Lower leg skin (tissue), 4 donors: ENCODE measurements at places on chromosomes 5 and 9. TPM values are rescaled to one million over a fixed set of nuclear protein-coding genes. Genes with fewer than 3 reads are reported as not detected.

GRCh38 chr5:82564963-82565362 is 286.8 kb upstream of the RPS23 start:
- no peak for DNase-seq

- peak; percentile 55 for DNase-seq
These were observed 10.6 kb downstream of the MTAP start for GRCh38 chr9:21812946-21813568.

- no peak for DNase-seq
These were observed 9.3 kb upstream of the KIF4B start for GRCh38 chr5:155004138-155004744.

DNA sequence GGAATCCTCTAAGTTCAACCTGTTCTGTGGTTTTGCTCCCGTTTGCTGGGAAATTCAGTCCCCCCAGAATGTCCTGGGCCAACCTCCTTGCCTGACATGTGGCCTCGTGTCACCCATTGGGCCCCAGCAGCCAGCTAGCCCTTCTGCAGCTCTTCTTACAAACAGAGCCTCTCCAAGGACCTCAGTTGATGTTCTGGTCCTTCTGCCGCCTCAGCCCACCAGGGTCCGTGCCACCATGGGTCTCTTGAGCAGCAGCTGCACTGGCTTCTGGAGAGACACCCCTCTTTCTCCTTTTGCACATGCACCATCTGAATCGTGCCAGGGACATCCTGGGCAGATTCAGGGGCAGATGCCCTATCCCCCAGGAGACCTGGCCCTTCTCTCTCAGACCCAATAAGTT is 85.0 kb downstream of the LMX1B start:
- no peak for DNase-seq

GRCh38 chr9:32533336-32533735 is 7.3 kb upstream of the RIGI start:
- DNase-seq: no peak

GRCh38 chr5:38379350-38379937 is 121.1 kb downstream of the EGFLAM start:
- no peak for DNase-seq

DNA sequence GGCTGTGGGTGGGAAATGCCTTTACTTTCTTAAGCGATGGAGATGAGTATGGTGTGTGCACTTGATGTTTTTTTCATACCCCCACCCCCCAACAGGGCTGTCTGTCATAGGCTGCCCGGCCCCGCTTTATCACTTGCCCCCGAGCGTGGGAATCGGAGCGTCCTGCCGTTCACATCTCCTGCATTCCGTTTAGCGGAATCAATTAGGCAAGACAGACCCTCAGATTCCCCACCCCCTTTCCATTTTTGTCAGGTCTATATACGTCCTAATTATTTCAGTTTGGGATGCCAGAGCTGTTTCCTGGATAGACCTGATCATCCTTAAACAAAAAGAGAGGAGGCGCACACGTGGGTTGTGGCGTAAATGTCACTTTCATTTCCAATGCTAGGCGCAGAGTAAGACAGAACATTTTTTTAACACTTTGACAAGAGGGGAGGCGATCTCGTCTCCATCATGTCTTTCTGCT is 217.2 kb downstream of the MEF2C start:
- DNase-seq: no peak

DNA sequence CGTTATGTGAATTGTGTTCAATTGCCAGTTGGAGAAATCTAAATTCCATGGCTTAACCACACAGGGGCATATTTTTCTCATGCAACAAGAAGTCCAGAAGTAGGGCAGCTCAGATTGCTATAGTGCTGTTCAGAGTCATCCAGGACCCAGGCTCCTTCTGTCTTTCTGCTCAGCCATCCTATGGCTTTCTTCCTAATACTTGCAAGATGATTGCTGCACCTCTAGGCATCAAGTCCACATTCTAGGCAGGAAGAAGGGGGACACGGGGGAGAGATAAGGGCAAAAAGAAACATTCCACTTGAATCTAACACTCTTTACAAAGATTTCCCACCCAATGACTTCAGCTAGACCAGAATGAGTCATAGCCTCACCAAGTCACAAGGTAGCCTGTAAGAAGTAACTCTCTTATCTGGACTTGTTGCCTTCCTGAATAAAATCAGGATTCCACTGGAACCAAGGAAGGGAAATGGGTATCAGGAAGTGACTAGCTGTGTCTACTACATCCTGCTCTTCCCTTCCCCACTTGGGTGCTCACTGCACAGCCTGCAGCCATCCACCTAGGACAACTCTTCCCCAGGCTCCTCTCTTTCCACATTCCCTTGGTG is 5.3 kb downstream of the ERAP2 start:
- DNase-seq: no peak

GRCh38 chr5:6602441-6602840 is 30.4 kb downstream of the NSUN2 start:
- DNase-seq: no peak

GRCh38 chr5:11062397-11062796 is 301.4 kb upstream of the DAP start:
- no peak for DNase-seq

DNA sequence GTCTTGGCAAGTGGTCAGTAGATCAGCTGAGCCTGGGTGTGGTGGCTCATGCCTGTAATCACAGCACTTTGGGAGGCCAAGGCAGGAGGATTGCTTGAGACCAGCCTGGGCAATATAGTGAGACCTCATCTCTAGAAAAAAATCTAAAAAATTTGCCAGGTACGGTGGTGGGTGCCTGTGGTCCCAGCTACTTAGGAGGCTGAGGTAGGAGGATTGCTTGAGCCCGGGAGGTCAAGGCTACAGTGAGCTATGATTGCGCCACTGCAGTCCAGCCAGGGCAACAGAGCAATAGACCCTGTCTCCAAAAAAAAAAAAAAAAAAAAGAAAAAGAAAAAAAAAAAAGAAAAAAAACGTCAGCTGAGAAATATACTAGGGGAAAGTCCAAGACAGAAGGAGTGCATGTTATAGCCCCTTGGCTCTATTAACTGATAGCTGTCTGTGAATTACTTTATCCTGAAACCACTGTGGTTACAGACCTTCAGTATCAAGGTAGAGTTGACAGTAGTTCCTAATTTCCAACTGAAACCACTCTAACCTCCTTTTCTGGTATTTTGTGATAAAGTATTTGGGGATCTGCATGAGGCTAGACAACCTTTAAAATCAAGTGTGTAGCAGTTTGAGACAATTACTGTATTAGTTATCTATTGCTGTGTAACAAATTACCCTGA is 2.3 kb upstream of the INIP start:
- no peak for DNase-seq

DNA sequence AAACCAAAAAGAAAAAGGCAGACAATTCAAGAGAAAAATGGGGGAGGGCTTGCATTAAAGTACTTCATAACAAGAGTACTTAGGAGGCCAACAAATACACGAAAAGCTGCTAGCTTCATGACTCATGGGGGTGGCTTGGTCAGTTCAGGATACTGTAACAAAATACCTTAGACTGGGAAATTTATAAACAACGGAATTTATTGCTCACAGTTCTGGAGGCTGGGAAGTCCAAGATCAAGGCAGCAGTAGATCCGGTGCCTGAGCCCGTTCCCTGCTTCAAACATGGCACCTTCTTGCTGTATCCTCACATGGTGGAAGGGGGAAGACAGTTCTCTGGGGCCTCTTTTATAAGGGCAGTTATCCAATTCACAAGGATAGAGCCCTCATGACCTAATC is 111.4 kb downstream of the C9orf50 start:
- DNase-seq: no peak

DNA sequence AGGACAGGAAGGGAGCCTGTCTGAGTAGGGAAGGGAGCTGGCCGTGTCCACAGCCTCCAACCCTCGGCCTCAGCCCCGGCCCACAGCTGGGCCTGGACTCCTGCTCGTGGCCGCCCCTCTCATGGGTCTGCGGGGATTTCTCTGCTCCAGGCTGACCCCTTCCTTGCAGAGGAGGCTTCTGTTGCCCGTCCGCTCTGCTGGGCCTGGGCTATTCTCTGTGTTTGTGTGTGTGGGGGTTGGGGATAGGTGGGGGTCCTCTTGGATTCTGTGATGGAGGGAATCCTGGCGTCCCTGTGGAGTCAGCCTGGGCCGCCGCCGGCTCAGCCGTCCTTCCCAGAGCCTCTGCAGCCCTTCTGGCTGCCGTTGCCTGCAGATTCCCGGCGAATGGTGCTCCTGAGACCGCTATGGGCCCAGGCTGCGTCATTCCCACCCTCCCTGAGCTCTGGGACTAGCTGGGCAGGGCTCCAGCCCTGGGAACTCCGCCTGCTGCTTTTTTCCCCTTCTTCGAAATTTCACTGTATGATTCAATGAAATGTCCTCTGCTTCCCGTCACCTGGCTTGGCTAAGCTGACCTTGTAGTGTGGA is 64.2 kb downstream of the FGF18 start:
- peak; percentile 47 for DNase-seq

DNA sequence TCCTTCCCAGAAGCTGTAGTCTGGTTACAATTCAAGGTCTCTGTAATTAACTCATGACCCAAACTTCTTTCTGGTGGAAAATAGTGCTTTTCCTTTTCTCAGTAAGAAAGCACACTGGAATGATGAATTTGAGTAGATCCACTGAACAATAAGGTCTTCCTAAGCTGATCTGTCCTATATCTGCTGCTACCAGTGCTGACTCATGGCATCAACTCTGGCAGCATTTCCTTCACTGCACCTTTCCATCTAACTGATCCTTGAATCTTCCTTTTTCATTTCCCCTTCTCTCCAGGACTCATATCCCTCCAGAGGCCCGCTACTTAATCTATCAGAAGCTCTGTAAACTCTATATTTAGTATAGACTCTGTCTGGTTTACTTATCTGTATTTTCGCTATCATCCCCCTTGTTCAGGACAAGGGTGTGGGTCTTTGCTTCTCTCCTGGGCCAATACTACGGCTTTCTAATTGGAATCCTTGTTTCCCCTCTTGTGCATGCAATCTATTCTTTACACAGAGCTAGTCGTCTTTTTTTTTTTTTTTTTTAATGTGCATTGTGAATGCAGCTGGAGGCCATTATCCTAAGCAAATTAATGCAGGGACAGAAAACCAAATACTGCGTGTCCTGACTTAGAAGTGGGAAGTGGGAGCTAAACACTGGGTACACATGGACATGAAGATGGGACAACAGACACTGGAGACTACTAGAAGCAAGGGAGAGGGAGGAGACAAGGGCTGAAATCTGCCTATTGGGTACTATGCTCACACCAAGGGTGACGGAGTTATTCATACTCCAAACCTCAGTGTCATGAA is 192.2 kb upstream of the RPS23 start:
- DNase-seq: no peak

- DNase-seq: no peak
These were observed 19.5 kb downstream of the MORN5 start for GRCh38 chr9:122179054-122179689.

- DNase-seq: no peak
These were observed 533.9 kb downstream of the IRX1 start for GRCh38 chr5:4129523-4129922.

DNA sequence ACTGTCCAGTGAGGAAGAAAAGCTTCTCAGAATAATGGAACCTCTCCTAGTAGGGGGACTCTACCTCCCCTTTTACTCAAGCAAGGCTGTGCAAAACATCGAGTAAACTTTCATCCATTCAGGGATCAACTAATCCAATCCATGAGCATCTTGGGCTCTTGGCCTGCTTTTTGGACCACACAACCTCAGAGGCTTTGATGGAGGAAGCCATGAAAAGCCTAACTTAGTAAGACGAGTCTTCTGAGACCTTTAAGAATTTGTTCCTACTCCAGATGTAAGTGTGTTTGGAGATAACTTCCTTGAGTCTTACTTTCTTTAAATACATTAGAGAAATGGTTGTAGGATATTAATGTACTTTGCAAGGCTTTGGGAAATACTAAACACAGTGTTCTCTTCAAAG is 49.1 kb downstream of the MARCHF3 start:
- no peak for DNase-seq

GRCh38 chr5:109453251-109453650 is 43.5 kb upstream of the PJA2 start:
- no peak for DNase-seq

- peak; percentile 90 for DNase-seq
These were observed 882 bp downstream of the CERCAM start for GRCh38 chr9:128421482-128421996.

DNA sequence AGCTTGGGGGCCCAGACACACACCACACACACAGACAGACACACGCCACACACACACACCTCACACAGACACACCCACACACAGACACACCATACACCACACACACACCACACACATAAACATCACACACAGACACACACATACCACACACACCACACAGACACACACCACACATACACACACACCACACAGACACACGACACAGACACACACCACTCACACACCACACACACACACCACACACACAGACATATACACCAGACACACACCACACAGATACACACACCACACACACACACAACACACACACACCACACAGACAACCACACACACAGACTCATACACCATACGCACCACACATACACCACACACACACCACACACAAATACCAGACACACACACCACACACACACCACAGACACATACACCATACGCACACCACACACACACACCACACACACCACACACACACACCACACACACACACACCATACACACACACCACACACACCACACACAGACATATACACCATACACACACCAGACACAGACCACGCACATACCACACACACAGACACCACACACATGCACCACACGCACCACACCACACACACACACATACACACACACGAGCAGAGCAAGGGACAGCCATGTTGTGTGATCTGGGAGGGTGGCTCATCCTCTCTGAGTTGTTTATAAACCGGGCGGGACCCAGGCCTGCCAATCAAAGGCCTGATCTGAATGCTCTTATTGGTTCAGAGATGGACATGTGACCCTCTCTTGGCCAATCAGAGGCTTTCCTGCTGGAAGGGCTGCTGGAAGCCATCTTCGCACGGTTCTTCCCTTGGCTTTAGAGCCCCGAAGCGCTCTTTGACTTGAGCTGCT is 148.3 kb downstream of the GAPVD1 start:
- DNase-seq: no peak

DNA sequence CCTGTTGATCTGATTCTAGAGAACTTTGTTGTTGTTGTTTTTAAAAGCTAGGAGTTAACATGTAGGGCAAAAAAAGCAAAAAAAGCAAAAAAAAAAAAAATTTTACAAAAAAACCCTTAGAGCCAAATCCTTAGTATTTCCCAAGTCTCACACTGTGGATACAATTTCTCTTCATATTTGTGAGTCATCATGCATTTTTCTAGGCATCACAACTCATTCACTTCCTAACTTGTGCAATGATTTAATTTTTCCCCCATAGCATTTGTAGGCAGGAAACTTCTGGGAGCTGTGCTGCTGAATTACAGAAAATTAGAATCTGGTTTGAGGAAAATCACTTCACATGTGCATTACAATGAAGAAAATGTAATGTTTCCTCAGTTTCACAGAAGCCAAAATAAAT is 91.9 kb downstream of the MARCHF3 start:
- no peak for DNase-seq

PCDHB8 gene
- 0.46 TPM for total RNA-seq

GFM2 gene
- 19.8 TPM for total RNA-seq

GNA14 gene
- 0.13 TPM for total RNA-seq

NTRK2 gene
- 14.1 TPM for total RNA-seq

FOXD4L5 gene
- total RNA-seq: 0.23 TPM

AK6 gene
- 12.8 TPM for total RNA-seq

TYRP1 gene
- 85.6 TPM for total RNA-seq

PCDHA1 gene
- total RNA-seq: not detected
